ENCODE measurements at places on chromosomes 2 and 18. TPM values are rescaled to one million over a fixed set of nuclear protein-coding genes. Genes with fewer than 3 reads are reported as not detected.

- no peak for DNase-seq
Measured at GRCh38 chr2:207528980-207529329, 807 bp upstream of the CREB1 start.

GRCh38 chr2:118808429-118808809 is 39.0 kb downstream of the EN1 start:
- no peak for DNase-seq

DNA sequence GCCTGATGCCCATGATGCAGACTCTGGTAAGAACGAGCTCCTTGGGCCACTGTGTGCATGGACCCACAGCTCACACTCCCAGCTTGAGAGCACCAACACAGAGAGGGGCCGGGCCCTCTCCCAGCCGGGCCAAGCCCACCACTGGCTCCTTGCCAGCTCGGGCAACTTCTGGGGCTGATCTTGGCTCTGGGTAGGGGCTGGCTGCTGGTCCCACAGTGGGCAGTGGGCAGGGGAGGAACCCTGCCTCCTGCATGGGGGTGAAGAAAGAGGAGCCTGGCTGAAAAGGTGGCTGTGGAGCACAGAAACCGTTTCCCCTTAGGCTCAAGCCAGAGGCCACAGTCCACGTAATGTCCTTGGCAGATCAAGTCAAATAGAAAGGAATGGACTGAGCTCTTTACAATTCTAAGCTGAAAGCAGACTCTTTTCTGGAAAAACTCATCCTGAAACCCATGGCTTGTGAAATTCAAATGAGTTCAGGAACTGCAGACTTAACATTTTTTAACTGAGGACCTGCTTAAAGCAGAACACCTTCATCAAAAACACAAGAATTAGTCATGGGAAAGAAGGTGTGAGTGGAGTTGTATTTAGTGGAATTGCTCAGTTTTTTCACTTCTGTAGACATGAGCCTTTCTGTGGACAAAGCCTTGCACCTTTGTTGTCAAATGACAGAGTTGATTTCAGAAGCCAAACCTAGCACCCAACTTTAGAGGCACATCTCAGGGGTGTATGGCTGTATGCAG is 104.9 kb downstream of the STPG4 start:
- no peak for DNase-seq

DNA sequence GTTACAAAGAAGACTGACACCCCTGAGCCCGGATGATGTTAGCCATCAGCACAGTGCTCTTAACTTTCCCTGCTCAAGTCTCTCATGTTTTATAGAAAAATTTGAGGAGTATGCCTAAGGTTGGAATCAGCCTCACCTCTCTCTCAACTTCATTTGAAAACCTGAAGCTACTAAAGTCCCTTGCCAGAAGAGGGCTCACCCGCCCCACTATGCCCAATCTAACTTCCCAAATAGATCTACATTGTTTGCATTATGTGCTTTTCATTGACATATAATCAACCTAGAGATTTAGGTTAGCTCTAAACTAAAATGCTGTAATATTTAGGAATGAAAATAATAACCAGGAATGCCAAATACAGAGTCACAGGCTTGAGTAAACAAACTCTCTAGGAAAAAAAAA is 305.4 kb downstream of the NCKAP5 start:
- no peak for DNase-seq

The ASB18 gene
- total RNA-seq = not detected

The ERMN gene
- total RNA-seq = 0.52 TPM

The DPYSL5 gene
- not detected for total RNA-seq

The NBAS gene
- total RNA-seq = 38.0 TPM

The HOXD4 gene
- total RNA-seq = 9.9 TPM

The EVX2 gene
- not detected for total RNA-seq

Measured in posterior vena cava (tissue), 2 donors.